ENCODE measurements at places on chromosomes 1 and 21. TPM values are rescaled to one million over a fixed set of nuclear protein-coding genes. Genes with fewer than 3 reads are reported as not detected.

- H3K4me1 ChIP-seq = peaks cover 3% of the 10 kb centered on the region
- no peaks in the 10 kb centered on the region for H3K27me3 ChIP-seq
- H3K27ac ChIP-seq = no peak overlapping the region
- DNase-seq = no peak
- no peak overlapping the region for H3K4me3 ChIP-seq
Measured at GRCh38 chr1:109084563-109085517, 5.7 kb upstream of the TMEM167B start.

DNA sequence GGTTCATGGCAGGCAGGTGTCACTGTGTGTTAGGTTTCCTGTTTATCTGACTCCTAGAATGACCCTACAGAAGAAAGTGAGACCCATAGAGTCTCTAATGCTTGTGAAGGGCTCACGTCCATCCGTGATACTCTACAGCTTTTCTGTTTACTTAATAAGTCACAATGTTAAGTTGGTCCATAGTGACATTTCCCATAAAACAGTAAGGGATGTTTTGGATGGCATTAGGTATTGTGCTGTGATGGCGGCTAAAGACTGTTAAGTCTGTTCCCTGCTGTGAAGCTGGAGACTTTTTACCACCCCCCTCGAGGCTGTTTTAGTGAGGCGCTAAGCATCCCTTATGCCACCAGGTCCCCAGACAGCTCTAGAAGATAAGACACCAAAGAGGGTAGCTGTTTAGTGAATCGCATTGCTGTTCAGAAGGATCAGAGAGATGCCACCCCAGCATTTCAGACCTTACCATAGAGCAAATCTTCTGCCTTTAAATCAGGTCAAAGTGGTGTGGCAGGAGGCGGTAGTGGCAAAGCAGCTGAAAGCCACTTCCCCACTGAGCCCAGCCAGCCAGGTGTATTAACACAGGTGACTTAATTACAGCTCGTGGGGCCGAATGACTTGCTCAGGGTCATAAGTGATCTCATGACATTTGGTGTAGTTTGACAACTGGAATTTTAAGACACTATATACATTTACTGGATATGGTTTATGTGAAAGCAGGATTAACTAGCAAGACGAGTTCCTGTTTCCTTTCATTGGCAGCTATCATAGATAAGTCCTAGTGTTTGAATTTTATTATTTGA, 25.0 kb downstream of the SLC37A1 start:
- no peak overlapping the region for H3K27ac ChIP-seq
- no peaks in the 10 kb centered on the region for H3K36me3 ChIP-seq
- DNase-seq = peak; percentile 40

GRCh38 chr1:225422031-225422605, 5.7 kb downstream of the LBR start:
- no peak overlapping the region for H3K4me3 ChIP-seq
- DNase-seq = no peak
- peaks cover 49% of the 10 kb centered on the region for H3K36me3 ChIP-seq
- H3K27ac ChIP-seq = peak overlapping the region; percentile 100
- no peaks in the 10 kb centered on the region for H3K27me3 ChIP-seq
- peaks cover 85% of the 10 kb centered on the region for H3K4me1 ChIP-seq

GRCh38 chr1:19412654-19413053, 72.7 kb downstream of the CAPZB start:
- no peak overlapping the region for H3K4me3 ChIP-seq
- no peaks in the 10 kb centered on the region for H3K36me3 ChIP-seq
- H3K4me1 ChIP-seq = no peaks in the 10 kb centered on the region

DNA sequence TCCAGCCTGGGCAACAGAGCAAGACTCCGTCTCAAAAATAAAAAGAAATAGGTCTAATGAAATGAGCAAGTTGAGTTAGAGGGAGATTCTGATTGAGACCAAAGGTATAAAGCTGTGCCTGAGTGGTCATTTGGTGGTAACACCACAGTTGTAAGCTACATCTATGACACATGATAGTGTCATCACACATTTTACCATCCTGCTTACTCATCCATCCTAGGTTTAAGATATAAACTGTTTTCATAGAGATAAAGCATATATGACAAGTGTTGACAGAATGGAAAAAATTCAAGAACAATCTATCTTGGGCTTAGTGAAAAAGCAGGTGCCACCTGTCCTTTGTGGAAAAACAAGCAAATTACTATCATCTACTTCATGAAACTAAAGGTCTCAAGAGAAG, 7.1 kb upstream of the CFAP141 start:
- no peak overlapping the region for H3K27ac ChIP-seq
- no peak overlapping the region for H3K4me3 ChIP-seq
- no peak for DNase-seq
- H3K4me1 ChIP-seq = no peaks in the 10 kb centered on the region

DNA sequence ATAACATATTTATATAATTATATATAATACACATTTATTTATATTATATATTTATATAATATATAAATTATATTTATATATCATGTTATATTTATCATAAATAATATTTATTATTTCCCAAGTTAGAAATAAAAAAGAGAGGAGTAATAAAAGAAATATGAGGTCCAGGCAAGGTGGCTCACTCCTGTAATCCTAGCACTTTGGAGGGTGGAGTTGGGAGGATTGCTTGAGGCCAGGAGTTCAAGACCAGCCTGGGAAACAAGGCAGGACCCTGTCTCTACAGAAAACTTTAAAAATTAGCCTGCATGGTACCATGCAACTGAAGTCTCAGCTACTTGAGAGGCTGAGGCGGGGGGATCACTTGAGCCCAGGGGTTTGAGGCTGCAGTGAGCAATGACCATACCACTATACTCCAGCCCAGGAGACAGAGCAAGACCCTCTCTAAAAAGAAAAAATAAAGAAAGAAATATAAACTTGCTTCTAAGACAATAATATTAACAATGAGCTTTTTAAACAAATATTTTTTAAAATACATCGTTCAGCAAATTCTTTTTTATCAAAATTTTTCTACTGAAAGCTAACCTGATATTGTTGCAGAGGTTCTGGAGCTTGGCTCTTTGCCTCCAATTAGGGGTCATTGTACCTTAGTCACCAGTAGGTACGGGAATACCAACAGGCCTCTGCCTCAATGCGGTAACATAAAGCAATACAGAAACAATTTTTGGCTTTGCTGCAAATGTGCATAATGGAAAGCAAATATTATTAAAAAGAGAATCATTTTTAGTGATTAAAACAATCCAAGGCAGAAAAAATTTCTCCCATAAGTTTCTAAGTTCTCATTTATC, 290.0 kb downstream of the SETD4 start:
- no peak for DNase-seq
- no peak overlapping the region for H3K4me3 ChIP-seq
- H3K27ac ChIP-seq = no peak overlapping the region
- H3K36me3 ChIP-seq = no peaks in the 10 kb centered on the region

GRCh38 chr21:44726826-44727225, 15.5 kb upstream of the TSPEAR start:
- DNase-seq = peak; percentile 53
- no peaks in the 10 kb centered on the region for H3K4me1 ChIP-seq
- no peak overlapping the region for H3K4me3 ChIP-seq
- no peak overlapping the region for H3K27ac ChIP-seq
- no peaks in the 10 kb centered on the region for H3K36me3 ChIP-seq

DNA sequence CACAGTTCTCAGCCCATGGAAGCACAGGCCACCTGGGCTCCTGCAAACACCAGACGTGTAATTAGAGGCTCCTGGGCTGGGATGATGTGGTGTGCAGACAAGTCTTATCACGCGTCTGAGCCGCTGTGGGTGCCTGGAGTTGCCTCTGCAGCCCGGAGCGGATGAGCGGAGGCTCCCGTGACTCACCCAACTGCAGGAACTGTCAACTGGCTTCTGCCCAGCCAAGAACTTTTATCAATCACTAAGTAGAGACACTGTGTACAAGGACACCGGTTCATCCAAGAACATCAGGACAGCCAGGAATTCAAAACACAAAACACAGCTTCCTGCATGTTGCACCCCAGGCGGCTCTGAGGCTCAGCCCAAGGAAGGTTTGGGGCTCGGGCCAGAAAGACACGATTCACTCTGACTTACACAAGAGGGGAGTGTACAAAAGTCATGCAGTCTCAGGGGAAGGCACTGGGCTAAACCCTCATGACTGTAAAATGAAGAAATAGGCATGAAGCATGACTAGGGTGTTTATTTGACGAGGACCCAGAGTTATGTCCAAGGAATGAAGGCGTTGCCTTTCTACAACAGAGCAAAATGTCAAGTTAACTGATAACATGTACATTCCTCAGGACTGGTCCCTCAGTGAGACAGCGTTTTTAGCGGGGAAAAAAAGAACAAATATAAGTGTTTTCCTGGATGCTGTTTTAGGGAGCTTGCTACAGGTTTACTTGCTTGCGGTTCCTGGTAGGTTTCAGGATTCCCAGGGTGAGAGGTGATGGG, 21.1 kb downstream of the ERRFI1 start:
- no peaks in the 10 kb centered on the region for H3K27me3 ChIP-seq
- no peak overlapping the region for H3K4me3 ChIP-seq
- no peaks in the 10 kb centered on the region for H3K36me3 ChIP-seq
- DNase-seq = peak; percentile 98
- H3K27ac ChIP-seq = peak overlapping the region; percentile 84
- H3K4me1 ChIP-seq = peaks cover 21% of the 10 kb centered on the region

- H3K36me3 ChIP-seq = no peaks in the 10 kb centered on the region
- peaks cover 11% of the 10 kb centered on the region for H3K4me1 ChIP-seq
Measured at GRCh38 chr1:77471691-77472090, 189.9 kb downstream of the AK5 start.

NKAIN1 gene
- not detected for total RNA-seq

MTARC1 gene
- 11.2 TPM for total RNA-seq

FMO1 gene
- total RNA-seq = 0.82 TPM

Measured in sigmoid colon (tissue), 7 donors.